Activated T-helper 9 cell treated with anti-CD3 and anti-CD28 coated beads, Interleukin-2, amount 50 U/mL, for 16 hours (primary cell): ENCODE measurements at places on chromosomes 2 and 18.
A peak's percentile ranks its signal among the peaks of the same experiment; 100 is the strongest.

GRCh38 chr2:123738643-123739042 lies 286.4 kb upstream of the CNTNAP5 start:
- DNase-seq, result no peak

GRCh38 chr2:28662468-28663181 lies 89.0 kb upstream of the PPP1CB start:
- no peak for DNase-seq

DNA sequence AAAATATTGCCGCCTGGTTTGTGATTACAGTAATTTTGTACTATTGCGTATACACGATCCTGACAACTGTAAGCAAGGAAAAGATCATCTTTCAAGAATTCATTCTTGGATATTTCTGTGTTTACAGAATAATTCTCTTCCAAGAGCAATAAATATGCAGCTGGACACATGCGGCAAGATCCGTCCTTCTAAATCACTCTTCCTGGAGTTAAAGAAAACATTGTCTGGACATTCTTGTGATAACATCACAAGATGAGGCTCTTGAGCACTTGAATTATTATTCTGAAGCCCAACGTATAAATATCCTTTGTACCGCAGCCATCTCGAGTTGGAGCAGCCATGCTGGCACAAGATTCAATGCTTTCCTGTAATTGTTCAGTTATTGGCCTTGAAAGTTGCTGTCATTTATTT lies 9.9 kb downstream of the FHL2 start:
- no peak for DNase-seq

GRCh38 chr2:20662308-20662937 lies 4.5 kb upstream of the GDF7 start:
- DNase-seq, result no peak

DNA sequence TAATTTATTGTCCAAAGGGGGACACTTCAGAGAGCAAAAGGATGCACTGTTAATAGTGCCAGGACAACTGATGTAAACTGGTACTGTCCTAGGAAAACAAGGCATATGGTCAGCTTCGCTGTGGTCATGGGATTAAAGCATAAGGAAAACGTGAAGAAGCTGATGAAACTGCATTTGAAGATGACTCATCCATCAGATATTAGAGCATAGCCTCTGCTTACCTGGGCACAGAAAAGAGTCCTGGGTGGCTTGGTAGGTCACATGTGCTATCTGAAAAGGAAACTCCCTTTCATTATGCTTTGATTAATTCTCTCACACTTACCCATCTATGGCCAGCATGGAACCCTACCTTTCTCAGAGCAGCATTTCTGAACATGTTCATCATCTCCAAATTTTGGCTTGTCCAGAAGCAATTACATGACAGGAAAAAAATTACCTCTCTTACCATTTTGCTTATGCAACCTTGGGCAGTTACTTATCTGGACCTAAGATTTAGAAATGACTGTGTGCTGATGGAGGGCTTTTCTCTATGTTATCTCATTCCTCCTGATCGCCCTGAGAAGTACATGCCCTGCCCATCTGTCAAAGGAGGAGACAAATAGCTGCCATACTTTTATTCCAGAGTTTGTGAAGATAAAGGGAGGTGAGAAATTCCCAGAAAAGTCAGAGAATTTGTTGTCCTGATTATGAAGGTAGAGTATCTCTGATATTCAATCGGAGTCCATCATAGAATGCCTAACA lies 275.3 kb upstream of the SLC14A2 start:
- DNase-seq, result no peak

- DNase-seq, result no peak
These were observed 271.5 kb upstream of the MMADHC start for GRCh38 chr2:149858901-149859634.

DNA sequence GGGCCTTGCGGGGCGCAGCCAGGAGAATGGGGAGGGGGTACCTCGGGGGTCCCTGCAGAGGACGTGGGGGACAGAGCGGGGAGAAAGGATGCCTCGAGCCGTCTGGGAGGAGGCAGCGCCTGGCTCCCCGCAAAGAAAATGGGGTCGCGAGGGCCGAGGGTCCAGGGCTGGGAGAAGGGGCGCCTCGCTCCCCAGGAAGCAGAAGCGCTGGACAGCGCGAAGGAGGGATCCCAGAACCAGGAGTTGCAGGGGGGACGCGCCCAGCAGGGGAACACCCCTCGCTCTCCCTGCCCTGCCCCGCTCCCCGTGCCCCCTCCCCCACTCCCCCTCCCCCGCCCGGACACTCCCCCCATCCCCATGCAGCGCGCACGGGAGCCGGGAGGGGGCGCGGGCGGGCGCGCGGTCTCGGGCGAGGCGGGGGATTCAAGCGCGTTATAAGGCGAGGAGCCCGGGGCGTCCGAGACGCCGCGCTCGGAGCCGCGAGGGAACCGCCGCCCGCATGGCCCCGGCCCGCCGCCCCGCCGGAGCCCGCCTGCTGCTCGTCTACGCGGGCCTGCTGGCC lies at the start of gene ERFE:
TSS of gene ERFE (plus strand) at position 462 of the 562 bp plus-strand sequence. CDS start at position 500, 38 bp downstream.
- peak; percentile 23 for DNase-seq

DNA sequence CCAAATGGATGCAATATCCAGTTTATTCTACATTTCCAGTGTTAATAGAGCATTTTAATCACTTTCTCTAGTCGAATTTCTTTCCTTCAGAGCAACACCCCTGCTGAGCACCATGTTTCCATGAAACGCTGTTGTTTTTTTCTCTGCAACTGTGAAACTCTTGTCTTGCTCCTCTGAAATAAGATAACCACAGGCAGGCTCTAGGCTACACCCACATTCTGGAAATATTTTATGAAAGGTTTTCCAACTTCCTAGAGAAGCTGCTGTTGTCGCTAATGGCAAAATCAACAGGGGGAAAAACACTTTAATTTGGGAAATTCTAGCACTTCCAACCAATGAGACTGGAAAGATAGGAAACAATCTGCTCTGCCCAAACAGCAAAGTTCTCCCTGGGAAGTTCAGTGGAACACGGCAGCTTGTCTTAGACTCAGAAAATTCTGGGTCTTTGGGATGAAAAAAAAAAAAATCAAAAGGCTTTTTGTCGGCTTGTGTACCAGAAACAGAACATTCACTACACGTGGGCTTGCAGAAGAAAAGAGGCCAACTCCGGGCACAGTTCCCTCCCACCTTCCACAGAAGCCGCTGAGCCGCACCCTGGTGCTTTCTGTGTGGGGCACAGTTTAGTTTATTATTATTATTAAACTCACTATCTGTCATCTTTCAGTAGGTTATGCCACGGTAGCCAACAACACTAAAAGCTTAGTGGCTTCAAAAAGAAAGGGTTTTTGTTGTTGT lies 98.7 kb downstream of the MMADHC start:
- no peak for DNase-seq

DNA sequence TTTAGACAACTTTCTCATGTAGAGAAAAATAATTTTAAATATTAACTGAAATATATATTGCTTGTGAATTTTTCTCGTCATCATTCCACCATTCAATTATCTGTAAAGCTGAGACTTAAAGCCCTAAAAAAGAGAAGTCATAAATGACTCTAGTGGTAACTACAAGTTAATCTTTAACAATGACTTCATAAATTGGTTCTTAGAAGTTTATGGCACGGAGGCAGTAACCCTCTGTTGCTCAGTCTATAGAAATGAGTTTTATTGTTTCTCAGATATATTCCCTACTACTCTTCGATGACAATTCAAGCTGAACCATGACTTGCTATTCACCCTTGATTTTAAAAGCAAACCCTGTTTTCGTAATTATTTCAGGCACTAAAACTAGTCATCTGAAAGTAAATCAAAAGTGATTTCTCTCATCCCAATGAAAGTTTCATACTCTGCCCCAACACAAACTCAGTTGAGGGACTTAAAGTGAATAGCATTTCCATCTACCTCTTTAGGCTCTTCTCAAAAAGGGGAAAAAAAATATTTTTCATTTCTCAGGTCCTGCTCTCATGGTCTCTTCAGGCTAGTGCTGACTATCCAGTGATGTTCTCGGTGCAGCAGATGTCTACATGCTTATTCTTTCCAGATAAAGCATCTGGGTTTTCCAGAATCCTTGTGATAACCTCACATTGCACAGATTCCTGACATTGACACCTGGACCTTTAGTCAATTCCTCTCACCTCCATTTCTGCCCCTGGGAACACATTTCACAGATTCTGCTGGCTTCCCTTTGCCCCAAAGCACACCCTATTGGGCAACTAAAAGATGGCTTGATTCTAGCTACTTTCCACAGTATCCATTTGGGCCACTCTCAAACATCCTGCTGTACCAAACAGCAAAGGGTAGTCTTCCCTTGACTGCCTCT lies 207.8 kb upstream of the LRATD1 start:
- no peak for DNase-seq

DNA sequence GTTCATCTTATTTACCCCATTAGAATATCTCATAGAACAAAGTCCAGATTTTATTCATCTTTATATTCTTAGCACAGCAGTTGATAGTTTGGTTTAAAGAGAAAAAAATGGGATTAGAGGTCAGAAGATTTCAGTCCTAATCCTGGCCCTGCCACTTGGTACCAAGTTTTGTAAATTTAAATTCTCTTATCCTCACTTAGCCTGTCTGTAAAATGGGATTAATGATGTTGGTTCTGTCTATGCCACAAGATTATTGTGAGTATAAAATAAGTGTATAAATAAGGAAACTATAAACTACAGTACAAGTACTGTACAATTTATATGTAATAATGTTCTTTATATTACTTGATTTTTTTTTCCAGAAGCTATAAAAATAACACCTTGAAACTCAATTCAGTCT lies 17.1 kb upstream of the DRC1 start:
- no peak for DNase-seq

- no peak for DNase-seq
These were observed 78.4 kb downstream of the NCKAP5 start for GRCh38 chr2:133489641-133490410.
